ENCODE measurements at places on chromosomes 7 and 10.

DNA sequence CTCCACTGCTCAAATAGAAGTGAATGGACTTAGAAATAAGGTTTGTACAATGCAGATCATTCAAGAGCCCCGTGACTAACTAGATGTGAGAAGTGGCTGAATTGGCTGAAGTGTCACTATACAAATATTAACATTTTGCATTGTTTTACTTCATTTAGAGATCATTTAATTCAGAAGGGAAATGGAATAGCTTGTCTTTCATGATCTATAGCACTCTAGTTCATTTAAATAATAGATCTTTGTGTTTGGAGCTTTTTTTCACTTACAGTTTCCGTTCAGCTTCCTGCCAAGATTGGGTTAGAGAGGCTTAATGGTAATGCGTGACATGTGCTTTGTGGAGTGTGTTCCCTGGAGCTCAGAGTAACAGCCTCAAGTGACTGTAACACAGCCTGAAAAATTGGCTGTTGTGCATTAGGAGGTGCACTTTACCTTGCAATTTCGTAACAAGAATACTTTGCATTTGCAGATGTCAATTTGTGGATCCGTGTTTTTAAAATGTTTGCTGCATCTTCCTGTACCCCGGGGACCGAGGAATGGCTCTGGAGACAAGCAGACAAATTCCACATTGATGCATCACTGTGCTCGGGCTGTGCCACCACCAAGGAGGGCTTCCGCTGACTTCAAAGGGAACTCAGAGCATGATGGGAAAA is 170.3 kb downstream of the NRP1 start:
- no peak for DNase-seq

- DNase-seq = no peak
Observed at GRCh38 chr10:12727832-12728215, 273.7 kb downstream of the CCDC3 start.

DNA sequence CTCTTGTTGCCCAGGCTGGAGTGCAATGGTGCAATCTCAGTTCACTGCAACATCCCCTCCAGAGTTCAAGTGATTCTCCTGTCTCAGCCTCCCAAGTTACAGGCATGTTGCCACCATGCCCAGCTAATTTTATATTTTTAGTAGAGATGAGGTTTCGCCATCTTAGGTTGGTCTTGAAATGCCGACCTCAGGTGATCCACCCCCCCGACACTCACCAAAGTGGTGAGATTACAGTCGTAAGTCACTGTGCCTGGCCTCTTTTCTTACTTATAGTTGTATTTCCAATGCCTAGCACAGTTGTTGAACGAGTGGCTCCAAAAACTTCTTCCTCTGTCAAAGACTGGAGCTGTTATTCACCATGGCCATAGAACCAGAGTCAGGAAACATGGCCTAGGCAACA is 6.7 kb downstream of the RNF216 start:
- no peak for DNase-seq

GRCh38 chr10:75234017-75234682 is 1.6 kb downstream of the COMTD1 start:
- peak; percentile 98 for DNase-seq

DNA sequence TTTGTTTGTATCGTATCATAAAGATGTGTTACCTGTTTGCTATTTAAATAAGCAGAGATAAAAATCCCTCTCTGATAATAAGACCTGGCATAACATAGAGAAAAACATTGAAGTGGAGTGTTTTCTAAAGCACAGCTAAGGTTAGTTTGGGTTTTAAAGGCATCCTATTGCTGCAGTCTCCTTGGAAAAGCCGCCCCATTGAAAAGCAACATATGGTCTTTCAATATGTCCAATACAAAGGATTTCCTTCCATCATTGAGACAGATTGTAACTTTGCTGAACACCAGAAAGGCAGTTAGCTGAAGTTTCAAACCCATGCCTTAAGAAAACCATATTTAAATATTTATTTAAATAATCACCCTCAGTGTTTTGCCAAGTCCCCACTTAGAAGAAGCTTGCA is 898.5 kb upstream of the KCND2 start:
- DNase-seq = no peak

GRCh38 chr7:65509368-65510186 is 135.9 kb downstream of the ZNF92 start:
- DNase-seq = peak; percentile 19

DNA sequence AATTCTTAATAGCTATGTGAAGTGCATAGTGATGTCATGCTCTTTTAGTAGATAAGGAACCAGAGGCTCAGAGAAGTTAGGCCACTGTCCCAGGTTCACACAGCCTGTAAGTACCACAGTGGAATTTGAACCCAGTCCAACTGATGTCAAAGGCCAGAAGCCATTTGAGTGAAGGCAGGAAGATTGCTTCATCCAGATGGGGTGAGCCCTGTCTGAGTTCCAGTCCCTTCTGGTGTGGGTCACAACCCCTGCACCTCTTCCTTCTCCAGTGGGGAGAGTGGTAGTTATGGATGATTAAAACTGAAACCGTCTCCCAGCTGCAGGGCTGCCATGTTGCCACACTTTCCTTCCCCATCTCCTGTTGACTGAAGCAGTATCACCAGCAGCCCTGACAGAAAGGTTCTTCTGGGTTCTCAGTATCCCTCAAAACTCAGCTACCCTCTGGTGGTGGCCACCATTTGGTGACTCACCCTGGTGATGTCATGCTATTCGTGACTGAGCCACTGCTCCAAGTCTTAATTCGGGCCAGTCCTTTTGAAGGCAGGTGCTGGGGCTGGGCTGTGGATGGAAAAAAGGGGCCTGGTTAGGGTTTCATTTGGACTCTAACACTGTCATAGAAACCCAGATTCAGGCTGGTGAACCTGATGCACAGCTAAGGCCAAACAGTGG is 1.5 kb upstream of the C10orf95 start:
- DNase-seq = peak; percentile 41

- DNase-seq = no peak
Observed at GRCh38 chr7:114217026-114217806, 197.4 kb upstream of the FOXP2 start.

DNA sequence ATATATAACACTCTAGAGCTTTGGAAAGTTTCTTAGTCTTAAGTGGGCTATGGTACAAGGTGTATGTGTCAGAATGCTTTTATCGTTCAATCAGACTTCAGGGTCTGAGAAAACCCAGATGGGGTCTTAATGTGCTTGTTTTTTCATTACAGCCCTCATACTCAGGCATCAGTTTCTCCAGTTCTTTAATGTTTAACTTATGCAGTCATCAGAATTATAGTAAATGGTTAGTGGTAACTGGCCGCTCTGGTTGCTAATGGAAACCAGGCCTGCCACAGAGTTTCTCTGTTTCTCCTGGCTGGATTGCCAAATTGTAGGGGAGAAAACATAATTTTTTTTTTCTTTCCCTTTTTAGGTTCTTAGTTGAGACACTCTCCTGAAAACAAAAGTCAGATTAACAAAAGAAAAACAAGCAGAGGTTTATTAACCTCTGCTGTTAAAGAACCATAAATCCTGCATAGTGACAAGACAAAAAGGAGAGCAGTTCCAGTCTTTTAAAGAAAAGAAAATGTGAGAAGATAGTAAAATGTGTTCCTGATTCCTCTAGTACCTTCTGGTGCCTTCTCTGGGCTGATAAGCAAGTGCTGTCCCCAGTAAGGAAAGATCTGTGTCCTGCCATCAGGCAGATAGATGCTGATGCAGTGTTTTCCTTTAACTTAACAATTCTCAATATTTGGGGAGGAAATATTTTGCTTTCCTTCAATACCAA is 21.5 kb upstream of the GHITM start:
- DNase-seq = no peak

- DNase-seq = no peak
Observed at GRCh38 chr10:4270116-4270515, 485.1 kb upstream of the KLF6 start.

- no peak for DNase-seq
Observed at GRCh38 chr10:71343392-71343773, 24.3 kb downstream of the SLC29A3 start.

DNA sequence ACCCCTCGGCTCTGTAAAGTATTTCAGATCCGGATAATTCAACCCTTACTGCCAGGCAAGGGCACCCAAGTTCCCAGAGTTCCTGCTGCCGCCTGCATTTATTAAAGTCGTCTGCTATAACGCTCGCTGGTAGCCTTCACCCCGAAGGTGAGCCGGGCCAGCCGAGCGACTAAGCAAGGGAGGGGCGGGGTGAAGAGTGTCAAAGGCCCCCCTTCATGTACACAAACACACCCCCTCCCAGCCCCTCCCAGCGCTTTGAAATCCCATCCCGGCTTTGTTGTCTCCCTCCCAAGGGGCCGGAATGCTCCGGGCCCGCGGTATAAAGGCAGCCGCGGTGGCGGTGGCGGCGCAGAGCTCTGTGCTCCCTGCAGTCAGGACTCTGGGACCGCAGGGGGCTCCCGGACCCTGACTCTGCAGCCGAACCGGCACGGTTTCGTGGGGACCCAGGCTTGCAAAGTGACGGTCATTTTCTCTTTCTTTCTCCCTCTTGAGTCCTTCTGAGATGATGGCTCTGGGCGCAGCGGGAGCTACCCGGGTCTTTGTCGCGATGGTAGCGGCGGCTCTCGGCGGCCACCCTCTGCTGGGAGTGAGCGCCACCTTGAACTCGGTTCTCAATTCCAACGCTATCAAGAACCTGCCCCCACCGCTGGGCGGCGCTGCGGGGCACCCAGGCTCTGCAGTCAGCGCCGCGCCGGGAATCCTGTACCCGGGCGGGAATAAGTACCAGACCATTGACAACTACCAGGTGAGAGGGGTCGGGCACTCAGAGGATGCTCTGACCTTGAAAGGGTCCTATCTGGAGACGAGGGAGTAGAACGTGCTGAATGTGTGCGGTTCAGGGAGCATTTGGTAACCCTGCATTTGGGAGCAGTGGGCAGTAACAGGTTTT is at the start of gene DKK1:
DKK1 (plus strand) TSS at position 349 of the 889 bp plus-strand sequence; CDS start at position 503, 154 bp downstream.
- no peak for DNase-seq
